ENCODE measurements at places on chromosomes 11 and 22. TPM values are rescaled to one million over a fixed set of nuclear protein-coding genes. Genes with fewer than 3 reads are reported as not detected.

DNA sequence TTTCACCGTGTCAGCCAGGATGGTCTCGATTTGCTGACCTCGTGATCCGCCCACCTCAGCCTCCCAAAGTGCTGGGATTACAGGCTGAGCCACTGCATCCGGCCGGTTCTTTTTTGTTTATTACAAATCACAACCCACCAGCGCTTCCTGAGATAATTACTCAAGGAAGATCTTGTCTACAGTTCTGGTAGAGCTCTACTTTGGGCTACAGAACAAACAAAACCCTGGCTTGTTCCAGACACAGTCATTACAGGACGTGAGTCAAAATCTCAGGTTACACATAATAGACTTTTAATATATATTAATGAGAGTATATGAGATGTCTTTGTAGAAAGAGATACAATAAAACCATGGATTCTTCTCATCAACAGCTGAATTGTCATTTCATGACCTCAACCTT is 42.8 kb upstream of the NUP50 start:
- DNase-seq = no peak

Gene GPR83
- total RNA-seq = not detected

Gene CDK2AP2
- total RNA-seq = 49.4 TPM

Gene FAM89B
- 254 TPM for total RNA-seq
